Suppressor macrophage treated with lipopolysaccharide for 4 hours (primary cell): ENCODE measurements at places on chromosomes 2 and 18.

DNA sequence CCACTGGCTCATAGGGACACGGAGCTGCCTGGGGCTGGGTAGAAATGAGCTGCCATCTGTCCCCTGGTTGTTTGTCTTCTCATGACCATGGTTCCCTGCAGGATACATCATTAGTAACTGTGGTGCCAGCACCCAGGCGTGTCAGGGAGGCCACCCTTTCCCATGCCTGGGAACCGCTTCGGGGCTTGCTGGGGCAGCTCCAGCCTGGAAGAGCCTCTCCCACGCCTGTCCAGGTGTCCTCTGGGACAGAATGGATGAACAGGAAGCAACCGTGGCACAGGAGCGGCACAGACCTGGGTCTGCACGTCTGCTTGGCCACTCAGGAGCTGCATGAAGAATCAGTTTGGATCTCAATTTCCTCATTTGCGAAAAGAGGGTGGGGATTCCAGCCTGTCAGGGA lies 34.8 kb downstream of the SDC1 start:
- no peak for DNase-seq

- DNase-seq: no peak
Measured at GRCh38 chr2:58664523-58665151, 423.5 kb upstream of the FANCL start.

- DNase-seq: peak; percentile 13
Measured at GRCh38 chr2:58466804-58467203, 225.7 kb upstream of the FANCL start.

- no peak for DNase-seq
Measured at GRCh38 chr18:29063346-29063745, 886.4 kb upstream of the CDH2 start.

DNA sequence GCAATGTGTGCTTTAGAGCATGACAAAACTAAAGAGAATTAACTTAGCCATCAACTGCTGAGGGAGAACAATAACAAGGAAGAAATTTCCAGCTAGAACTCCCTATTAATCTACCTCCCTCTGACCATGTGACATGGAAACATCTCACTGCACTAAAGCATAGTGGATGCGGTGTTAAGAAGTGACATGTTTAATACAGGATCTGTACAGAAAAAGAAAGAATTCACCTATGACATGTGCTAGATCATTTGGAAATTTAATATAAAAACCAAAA lies 202.3 kb upstream of the KLHL14 start:
- DNase-seq: no peak

- peak; percentile 43 for DNase-seq
Measured at GRCh38 chr2:16729335-16729734, 63.7 kb upstream of the CYRIA start.

- DNase-seq: no peak
Measured at GRCh38 chr2:95719473-95720060, 127.8 kb downstream of the TRIM43 start.

DNA sequence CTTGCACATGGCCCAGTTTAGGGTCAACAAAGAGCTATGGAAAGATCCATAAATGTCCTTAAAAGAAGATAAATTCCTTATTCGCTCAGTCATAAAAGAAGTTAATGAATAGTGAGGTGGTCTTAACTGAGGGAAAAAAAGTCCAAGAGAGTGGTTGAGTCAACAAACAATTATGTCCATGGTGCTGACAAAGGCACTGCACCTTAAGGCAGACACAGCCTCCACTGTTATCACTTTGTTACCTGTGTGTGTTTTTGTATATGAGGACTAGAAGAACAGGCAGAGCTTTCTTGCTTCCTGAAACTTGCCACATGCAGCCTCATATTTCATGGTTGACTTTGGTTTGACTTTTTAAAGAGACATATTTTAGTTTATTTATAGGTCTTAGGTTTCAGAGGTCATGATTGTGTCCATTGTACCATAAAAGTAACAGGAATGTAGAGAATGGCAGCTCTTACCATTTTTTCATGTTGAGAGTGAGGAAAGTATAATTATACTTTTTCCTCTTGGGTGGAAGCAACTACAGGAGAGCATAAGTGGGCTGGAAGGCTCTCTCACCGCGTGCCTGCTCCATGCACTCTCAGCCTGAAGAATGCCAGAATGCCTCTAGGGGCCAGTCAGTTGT lies 93.6 kb downstream of the XRCC5 start:
- DNase-seq: no peak

- no peak for DNase-seq
Measured at GRCh38 chr18:2654169-2654927, 1.2 kb upstream of the SMCHD1 start.

GRCh38 chr2:173997753-173998152 lies 32.6 kb upstream of the SP3 start:
- DNase-seq: no peak

GRCh38 chr2:74817304-74817675 lies 16.6 kb upstream of the HK2 start:
- peak; percentile 57 for DNase-seq
